Bone marrow (tissue), 2 donors: ENCODE measurements at places on chromosomes 3 and 15.

DNA sequence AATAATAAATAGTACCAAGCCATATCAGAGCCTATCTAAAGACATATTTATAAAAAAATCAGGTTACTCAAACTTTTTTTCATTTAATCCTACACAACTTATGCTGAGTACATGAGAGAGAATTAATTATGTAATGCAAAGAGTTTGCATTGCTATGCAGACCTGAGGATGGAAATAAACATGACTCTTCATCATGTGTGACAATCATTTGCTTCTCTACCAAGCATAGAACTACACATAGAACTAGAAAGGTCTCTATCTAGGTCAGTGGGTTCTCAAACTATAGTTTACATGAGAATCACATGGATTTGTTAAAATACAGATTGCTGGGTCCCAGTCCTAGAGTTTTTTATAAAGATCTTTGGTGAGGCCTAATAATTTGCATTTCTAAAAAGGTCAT lies 86.8 kb downstream of the GBE1 start:
- DNase-seq: no peak

- DNase-seq: no peak
These were observed 185.2 kb upstream of the ARL6 start for GRCh38 chr3:97579365-97579764.

DNA sequence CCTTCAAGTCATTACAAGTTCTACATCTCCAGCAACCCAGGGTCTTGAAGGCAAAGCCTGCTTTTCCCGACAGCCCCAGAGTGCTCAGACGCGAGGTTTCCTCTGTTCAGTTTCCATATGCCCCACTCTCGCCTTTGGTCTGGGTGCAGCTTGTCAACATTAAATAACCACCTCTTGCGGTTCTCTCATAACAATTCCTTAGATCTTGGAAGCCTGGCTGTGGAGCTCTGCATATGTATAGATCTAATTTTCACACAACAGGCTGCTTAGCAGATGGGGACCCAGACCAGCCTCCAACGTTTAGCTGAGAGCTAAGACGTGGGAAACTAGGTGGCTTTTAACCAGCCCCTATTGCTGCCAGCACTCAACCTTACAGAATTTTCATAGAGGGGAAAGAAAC lies 295.5 kb downstream of the RPLP1 start:
- no peak for DNase-seq

- no peak for DNase-seq
These were observed 95.5 kb upstream of the SETMAR start for GRCh38 chr3:4207672-4208071.

- no peak for DNase-seq
These were observed 152.6 kb downstream of the ZNF621 start for GRCh38 chr3:40677321-40677720.

DNA sequence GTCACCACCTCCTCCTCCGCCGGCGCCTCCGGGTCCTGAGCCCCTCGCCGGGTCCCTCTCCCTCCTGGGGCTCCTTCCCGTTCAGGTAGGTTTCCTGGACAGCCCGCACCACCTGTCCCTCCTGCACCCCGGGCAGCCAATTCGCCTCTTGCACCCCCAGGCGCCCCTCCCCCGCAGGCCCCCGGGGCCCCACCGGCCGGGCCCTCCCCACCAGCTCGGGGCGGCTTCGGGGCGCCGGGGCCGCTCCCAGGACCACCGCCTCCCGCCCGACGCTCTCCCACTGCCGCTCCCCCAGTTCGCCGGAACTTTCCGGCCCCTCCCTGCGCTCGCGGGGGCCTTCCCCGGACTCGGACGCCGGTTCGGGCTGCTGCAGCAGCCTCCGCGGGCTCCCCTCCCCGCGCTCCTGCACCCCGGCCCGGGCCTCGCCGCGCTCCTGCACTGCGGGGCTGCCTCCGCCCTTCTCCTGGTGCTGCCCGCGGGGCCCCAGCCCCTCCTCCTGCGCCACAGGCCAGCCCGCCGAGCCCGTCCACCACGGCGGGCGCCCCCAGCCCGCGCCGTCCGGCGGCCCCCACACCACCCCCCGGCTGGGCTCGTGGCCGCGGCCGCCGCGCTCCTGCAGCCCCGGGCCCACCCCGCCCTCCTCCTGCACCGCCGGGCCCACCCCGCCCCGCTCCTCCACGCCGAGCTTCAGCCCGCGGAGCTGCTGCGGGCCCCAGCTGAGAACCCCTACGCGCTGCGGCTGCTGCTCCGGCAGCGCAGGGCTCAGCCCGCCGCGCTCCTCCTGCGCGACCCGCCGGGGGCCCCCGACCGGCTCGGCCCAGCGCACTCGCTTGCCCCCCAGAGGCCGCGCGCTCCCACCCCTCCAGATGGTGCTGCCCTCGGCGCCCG lies 587 bp upstream of the TNK2 start:
- DNase-seq: no peak

- DNase-seq: no peak
These were observed 8.3 kb downstream of the ITPR1 start for GRCh38 chr3:4501437-4501836.

DNA sequence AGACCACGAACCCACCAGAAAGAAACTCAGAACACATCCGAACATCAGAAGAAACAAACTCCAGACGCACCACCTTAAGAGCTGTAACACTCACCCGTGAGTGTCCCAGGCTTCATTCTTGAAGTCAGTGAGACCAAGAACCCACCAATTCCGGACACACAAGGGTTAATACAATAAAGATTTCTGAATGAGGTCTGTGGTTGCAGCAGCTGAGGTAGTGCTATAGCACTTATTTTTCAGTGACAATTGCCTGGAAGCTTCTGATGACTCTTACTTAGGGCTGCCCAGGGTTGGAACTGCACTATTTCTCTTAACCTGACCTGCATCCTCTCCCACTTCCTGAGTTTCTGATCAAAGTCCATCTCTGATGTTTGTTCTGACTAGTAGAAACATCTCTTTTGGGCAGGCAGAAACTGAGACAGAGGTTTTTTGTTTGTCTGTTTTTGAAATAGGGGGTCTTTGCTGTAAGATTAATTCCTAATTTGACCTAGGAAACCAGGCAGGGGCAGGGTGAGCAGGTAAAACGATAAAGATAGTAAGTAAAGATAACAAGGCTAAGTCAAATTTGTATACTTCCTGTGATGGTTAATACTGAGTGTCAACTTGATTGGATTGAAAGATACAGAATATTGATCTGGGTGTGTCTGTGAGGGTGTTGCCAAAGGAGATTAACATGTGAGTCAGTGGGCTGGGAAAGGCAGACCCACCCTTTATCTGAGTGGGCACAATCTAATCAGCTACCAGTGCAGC lies 169.1 kb downstream of the GAP43 start:
- no peak for DNase-seq

DNA sequence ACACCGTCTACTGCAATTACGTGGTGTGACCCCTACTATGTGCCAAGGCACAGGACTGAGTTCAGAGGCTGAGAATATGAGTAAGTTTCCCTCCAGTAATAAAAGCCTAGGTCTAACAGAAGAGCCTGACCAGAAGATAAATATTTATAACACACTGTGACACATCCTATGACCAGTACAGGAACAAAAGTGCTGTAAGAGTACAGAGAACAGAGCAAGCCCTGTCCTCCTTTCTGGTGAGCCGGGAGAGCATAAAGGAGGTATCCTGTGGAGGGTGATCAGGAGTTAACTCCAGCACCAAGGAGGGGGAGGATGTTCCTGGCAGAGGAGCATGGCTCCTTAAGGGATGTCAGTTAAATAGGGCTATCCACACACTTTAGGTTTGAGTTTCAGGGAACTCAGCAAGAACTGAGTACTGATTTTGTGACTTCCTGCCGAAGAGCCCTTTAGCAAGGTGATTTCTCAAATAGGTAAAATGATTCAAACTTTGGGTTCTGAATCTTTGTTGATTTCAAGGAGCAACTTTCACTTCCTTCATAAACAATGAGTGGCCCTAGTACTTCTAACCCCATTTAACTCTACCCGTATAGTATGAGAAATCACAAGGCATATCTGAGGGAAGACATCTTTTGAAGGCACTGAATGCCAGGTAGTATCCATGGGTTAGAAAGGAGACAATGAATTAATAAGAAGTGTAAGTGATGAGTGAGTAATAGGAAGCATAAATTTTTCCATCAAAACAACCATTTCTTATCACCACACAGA lies 198.0 kb downstream of the THRB start:
- no peak for DNase-seq

DNA sequence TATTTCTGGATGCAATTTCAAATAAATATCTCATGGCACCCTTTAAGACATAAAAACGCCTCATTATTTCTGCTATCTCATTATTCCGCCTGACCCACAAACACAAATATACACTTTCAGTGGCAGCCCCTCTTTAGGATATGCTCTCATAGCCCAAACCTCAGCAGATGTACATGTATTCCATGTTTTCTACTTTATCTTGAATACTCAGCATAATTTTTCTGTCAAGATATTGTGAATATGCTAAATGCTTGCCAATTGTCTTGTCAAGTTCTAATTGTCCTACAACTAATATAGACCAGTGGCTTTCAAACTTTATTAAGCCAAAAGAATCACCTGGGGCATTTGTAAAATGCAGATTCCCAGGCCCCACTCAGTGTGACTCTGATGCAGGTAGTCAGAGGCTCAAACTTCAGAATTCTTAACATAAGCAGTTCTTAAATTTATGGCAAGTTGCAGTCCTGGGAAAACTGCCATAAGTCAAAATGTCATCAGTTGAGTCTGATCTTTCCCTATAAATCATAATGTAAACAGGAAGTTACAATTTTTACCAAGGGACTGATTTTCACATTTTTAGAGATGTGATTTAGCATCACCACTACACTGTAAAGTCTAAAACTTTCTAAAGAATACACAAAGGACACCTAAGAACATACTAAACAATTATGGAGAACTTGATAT lies 135.1 kb downstream of the TBL1XR1 start:
- DNase-seq: no peak

DNA sequence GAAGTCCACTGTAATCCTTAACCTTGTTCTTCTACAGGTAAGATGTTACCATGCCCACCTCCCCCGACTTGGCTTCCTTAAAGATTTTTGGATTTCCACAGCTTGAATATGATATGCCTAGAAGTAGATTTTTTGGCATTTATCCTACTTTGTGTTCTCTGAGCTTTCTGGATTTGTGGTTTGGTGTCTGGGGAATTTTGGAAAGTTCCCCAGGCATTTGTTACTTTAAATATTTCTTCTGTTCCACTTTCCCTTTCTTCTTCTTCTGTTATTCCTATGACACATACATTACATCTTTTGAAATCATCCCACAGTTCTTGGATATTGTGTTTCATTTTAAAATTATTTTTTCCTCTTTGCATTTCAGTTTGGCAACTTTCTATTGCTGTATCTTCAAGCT lies 122.1 kb upstream of the TMEM108 start:
- DNase-seq: no peak

DNA sequence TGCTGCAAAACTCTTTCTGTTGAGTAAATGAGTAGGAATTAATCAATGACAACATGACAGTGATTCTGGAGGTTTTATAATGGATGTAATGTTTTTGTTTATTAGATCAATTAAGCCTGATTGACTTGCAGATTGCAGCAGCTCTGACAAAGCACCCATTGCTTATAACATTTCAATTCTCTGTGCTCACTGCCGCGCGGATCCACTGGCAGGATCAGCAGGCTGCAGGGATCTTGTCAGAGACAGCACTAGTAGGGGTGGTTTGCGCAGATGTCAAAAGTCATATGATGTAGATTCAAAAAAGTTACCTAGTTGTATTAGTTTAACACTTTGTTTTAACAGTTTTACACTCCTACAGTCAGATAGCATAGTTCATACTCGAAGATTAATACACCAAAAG lies 93.4 kb downstream of the MBNL1 start:
- DNase-seq: no peak

GRCh38 chr3:60136601-60137000 lies 1086.8 kb upstream of the CFAP20DC start:
- no peak for DNase-seq

DNA sequence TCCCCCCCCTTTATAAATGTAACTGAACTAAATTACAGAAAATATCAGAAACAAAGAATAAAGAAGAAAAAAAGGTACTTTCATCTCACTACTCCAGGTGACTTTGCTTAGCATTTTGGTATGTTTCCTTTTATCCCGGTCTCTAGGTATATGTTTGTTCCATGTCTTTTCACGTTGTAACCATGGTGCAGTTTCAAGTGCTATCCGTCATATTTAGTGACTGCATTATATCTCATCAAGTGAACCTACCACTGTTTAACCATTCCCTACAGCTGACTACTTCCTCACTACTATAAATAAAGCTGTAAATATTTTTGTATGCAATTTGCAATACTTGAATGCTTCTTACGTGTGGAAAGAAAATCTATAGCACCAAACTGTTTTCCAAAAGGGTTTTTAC lies 2.2 kb downstream of the BTBD1 start:
- DNase-seq: no peak

DNA sequence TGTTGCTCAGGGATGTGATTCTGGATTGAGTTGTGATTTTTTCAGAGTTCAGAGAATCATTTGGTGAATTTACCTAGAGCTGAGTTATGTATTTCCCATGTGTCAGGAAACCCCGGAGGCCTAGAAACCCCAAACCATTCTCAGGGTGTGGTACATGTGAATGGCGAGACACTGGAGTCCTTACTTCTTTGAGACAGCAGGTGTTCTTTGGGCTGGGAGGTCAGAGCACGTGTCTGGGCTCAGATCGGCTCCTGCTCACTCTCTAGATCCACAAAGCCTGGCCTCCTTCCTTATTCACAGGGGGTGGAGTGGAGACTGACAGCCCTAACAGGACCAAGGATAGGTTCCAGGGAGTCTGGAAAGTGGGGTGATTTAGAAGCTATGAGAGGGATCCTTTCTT lies 145.8 kb downstream of the CHDH start:
- DNase-seq: no peak

DNA sequence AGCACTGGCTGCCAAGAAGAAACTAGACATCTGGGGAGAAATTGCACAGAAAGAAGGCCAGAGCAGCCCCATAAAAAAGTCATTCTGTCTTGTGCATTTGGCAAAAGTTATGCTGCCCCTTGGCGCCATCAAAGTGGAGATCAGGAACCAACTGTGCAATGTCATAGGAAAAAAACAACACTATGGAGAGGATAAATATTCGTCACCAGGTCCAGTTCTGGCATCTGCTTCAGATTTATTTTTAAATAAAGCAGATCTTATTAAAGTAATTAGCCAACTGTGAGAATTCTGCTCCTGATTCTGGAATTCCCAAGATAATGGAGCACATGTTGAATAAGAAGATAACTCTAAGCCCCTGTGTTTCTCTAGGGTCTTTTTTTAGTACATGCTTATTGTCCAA lies 500.0 kb upstream of the IL12A start:
- no peak for DNase-seq

GRCh38 chr3:137869022-137869421 lies 104.9 kb downstream of the SOX14 start:
- no peak for DNase-seq

- DNase-seq: no peak
These were observed 11.5 kb upstream of the CLRN1 start for GRCh38 chr3:150984066-150984465.

DNA sequence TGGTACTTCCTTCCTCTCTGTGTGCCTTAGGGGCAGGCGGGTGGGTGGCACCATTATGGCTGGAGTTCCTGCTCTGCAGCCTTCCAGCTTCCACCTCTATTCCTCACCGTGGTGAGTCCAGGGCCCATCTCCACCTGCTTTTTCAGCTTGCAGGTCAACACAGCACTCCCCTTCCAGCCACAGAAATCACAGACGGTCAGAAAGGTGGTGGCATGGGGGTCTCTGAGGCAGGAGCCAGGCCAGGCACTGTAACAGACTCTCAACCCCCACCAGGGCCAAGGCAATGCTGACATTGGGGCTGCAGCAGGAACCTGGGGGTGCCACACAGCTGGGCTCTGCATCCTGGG lies 16.6 kb downstream of the KLF15 start:
- no peak for DNase-seq
